ENCODE measurements at places on chromosomes 7 and 10.

DNA sequence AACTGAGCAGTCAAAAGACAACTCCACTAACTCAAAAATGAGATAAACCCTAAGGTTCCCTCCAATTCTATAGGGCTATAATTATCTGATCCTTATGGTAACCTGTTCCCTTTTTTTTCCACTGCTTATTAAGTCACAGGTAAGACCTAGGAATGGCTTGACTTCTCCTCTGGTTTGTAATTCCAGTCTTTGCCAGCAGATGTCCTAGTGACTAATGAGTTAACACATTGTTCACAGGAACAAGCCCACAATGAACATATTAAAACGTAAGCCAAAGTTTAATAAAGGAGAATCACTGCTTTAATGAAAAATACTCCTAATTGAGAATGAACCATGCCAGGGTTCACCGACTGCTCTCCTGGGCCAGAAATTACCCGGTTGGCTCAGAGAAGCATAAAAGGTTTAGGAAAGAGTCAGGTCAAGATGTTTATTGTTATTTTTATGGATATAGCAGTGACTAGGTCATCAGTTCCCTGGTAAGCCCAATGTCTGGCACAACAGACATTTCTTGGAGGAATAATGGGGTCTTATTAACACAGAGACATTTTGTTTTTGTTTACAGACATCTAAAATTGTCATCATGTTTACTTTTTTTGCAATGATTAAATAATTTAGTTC lies 120.1 kb downstream of the ELAPOR2 start:
- no peak for DNase-seq

GRCh38 chr10:90960355-90960814 lies 39.5 kb upstream of the ANKRD1 start:
- DNase-seq, result no peak

GRCh38 chr10:22222236-22223190 lies 4.7 kb upstream of the EBLN1 start:
- no peak for DNase-seq

DNA sequence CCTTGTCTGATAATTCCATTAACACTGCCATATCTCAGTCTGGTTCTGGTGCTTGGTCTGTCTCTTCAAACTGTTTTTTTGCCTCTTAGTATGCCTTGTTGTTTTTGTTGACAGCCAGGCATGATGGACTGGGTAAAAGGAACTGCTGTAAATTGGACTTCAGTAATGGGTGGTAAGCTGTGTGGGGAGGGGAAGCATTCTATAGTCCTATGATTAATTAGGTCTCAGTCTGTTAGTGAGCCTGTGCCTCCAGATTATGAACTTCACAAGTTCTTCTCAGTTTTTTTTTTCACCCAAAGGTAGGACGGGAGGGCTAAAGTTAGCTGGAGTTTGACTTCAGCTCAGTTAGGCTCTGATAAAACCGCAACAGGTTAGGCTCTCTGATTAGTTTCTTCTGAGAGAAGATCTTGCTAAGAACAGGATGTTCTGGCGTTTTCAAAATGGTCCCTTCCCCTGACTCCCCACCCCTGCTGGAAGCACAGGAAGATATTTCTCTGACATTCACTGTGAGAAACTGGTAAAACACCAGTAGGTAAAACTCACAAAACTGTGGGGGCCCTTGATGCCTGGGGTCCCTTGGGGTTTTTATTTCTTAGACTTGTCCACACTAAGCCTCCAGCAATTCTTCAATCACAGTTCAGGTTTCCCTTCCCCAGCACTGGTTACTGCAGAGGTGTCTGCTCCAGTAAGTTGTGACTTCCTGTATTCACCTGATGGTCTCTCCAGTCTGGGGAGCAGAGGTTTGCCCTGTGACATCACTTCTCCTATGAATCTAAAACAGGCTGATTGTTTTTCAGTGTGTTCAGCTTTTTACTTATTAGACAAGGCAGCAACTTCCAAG lies 43.3 kb upstream of the CCDC71L start:
- no peak for DNase-seq

DNA sequence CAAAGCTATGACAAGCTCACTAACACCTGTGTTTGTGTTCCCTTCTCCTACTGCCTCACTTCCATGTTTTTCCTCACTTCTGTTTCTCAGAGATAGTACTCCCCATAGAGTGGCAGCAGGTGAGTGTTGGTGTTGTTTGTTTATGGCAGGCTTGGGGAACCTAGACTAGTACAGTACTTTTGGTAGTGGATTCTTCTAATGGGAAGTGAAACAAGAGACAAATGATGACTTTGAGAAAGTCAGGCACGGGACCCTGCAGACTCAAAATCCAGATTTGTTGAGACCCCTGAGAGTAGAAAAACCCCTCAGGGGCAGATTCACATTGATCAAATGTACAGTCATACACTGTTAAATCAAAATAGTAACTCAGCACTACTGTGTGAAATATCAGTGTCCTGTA lies 6.4 kb upstream of the CFAP69 start:
- DNase-seq, result no peak

Measured in stimulated activated CD8-positive, alpha-beta memory T cell treated with anti-CD3 and anti-CD28 coated beads, Interleukin-7, amount 100 ng/mL, for 4 hours (primary cell).